ENCODE measurements at places on chromosomes 1 and 21. TPM values are rescaled to one million over a fixed set of nuclear protein-coding genes. Genes with fewer than 3 reads are reported as not detected.

TMEM82 gene
- not detected for total RNA-seq

FAM72C gene
- total RNA-seq: not detected

KIAA0040 gene
- 15.5 TPM for total RNA-seq

NPHS2 gene
- not detected for total RNA-seq

WDR64 gene
- not detected for total RNA-seq

ADGRL2 gene
- 167 TPM for total RNA-seq

LCE2C gene
- total RNA-seq: not detected

MED8 gene
- 37.7 TPM for total RNA-seq

RXFP4 gene
- not detected for total RNA-seq

FCGR3A gene
- 7.0 TPM for total RNA-seq

LCE1B gene
- not detected for total RNA-seq

Data from thyroid gland (tissue), 4 donors.